ENCODE measurements at places on chromosomes 16 and 17.

DNA sequence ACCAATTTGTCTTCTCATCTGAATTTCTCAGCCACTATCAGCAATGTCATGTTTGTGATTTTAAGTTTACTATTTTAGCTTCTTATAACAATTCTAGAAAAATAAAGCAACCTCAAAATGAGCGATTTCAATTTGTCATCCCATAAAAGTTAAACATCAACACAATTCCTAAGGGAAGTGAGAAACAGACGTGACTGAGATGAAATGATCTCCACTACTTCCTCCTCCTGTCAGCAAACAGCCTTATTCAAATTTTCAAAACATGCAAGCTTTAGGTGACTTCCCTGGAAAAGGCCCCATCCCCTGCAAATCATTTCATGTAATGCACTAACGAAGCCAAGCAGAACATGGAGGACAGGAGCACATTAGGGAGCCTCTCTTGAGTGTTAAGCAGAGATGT is 64.9 kb downstream of the ZNF652 start:
- no peak for DNase-seq

DNA sequence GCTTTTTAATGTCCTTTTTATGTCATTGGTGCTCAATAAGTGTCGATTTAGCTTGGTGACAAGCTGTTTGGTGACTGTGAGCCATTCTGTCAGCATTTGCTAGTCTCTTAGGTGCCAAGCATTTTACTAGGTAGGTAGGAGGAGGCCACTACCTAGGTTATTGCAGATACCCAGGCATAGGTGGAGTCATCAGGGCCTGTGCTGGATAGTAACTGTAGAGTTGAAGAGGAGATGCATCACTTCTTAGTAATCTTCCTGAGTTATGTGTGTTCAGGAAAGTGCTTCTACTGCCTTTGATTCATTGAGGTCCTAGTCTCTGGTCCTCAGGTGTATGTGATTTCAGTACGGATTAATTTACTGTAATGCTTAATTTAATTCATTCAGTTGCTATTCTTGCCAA is 17.7 kb downstream of the USP10 start:
- no peak for DNase-seq

DNA sequence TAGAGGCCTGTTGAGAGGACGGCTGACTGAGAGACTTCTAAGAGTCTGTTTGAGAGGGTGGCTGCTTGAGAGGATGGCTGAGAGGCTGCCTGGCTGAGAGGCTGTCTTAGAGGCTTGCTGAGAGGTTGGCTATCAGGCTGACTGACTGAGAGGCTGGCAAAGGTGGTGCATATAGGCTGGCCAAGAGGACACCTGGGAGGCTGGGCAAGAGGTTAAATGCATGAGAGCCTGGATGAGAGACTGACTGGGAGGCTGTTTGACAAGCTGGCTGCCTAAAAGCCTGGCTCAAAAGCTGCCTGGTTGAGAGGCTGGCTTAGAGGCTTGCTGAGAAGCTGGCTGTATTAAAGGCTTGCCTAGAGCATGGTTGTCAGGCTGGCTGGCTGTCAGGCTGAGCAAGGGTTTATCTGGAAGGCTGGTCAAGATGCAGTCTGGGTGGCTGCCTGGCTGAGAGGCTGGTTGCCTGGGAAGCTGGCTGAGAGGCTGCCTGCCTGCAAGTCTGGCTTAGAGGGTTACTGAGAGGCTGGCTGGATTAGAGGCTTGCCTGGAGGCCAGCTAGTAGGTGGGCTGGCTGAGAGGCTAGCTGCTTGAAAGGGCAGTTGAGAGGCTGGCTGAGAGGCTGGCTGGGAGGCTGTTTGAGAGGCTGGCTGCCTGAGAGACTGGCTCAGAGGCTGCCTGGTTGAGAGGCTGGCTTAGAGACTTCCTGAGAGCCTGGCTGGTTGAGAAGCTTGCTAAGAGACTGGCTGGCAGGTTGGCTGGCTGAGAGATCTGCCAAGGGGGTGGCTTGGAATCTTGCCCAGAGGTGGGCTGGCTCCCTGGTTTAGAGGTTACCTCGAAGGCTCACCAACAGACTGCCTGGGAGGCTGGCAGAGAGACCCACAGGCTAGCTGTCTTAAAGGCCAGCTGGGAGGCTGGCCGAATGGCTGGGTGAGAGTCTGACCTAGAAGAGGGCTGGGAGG is 38.3 kb upstream of the ACSM2B start:
- DNase-seq: no peak

DNA sequence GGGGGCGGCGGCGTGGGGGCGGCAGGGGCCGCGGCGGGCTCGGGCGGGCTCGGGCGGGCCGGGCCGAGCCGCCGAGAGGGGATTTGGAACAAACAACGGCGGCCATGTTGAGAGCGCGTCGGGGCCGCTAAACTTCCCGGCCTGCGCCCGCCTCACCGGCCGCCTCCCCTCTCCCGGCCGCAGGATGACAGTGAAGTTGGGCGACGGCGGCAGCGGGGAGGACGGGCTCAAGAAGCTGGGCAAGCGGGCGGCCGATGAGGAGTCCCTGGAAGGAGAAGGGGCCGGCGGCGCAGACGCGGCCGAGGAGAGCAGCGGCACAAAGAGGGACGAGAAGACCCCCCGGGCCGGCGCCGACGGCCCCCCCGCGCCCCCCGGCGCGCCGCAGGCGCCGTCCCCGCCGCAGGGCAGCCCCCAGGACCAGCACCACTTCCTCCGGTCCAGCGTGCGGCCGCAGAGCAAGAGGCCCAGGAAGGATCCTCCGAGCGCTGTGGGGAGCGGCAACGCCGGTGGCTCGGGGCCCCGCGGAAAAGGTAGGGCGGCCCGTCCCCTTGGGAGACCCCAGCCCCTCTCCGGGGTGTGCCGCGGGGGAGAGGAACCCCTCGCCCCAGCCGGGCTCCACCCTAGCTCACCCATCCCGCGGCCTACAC is 2.4 kb downstream of the CRAMP1 start:
- DNase-seq: no peak

GRCh38 chr16:46908540-46909372 is 24.6 kb downstream of the GPT2 start:
- DNase-seq: peak; percentile 63

- no peak for DNase-seq
Measured at GRCh38 chr16:31214708-31215286, 878 bp downstream of the TRIM72 start.

DNA sequence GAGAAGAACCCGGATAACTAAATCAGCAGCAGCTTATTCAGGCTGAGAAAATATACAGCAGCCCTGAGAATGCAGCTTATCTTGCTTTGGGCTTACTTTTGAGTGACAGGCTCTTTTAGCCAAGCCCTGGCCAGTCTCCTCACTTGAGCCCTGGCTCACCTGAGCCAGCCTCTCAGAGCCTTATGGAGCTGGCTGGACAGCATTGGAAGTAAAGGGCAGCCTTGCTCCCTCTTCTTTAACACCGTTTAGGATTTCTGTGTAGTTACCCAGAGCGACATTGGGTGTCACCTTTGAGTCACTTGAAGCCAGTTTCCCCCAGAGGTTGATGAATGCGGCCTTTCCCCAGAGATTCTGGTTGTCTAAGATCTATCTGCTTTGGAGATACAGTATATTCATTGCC is 7.7 kb upstream of the NPIPB2 start:
- DNase-seq: peak; percentile 1

- no peak for DNase-seq
Measured at GRCh38 chr17:39009581-39010001, 42.4 kb upstream of the FBXO47 start.

GRCh38 chr17:58414596-58414997 is 2.7 kb downstream of the RNF43 start:
- DNase-seq: no peak

DNA sequence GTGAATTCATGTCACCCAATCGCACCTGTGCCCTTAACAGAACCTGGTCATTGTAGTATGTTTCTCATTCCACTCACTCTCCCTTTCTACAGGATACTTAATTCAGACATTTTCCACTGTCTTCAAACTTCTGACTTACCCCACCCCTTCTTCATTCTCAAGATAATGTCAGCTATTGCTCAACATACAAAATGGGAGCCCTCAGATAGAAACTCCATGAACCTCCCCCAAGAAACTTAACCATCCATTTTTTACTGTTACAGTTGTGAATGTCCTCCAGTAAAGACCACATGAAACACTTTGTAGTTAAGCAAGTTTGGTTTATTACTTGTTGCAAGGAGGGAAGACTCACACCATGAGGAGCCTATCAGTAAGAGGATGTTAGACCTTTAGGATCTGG is 22.1 kb upstream of the ARHGAP17 start:
- DNase-seq: no peak

Data from stimulated activated CD4-positive, alpha-beta T cell treated with anti-CD3 and anti-CD28 coated beads, Interleukin-2, amount 100 ng/mL, for 48 hours (primary cell).